ENCODE measurements at places on chromosomes 2 and 18.

DNA sequence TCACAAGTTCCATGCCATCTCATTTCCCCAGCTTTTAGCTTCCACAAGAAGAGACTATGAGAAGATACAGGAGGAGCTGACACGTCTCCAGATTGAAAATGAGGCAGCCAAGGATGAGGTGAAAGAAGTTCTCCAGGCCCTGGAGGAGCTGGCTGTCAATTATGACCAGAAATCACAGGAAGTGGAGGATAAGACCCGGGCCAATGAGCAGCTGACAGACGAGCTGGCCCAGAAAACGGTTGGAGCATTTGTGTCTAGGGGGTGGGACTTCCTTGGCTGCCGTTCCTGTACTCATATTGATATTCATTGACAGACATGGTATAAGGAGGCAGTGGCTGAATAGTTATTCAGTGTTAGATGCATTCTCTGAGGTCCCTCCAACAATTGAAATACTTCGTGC lies 57.2 kb upstream of the LYPD6B start:
- DNase-seq: no peak

DNA sequence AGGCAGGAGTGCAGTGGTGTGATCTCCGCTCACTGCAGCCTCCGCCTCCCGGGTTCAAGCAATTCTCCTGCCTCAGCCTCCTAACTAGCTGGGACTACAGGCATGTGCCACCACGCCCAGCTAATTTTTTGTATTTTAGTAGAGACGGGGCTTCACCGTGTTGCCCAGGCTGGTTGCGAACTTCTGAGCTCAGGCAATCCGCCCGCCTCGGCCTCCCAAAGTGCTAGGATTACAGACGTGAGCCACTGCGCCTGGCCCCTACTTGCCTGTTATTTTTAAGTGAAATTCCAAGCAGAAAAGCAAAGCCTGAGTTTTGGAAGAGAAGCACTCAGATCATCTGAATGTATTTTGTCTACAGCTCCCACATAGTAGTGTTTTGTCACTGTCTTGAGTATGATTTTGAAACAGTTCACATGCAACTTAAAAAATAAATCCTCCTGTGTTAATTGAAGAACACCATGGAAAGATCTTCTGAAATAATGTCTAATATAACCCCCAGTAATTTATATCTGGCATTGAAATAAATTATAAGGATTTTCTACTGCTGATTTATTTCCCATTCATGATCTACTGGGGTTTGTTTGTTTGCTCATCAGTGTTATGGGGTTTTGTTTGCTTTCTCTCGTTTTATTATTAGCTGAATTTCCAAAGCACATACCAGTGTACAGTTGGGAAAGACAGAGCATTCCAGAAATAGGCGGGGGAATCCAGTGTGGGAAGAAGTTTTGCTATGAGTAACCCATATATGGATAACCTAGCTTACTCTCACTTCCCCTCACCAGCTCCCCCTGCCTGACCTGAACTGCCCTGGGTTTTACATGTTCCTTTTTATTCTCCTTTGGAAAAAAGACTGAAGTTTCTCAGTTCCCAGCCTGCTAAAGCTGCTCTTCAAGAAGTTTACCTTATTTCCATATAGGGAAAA lies 80.1 kb upstream of the MAP3K20 start:
- no peak for DNase-seq

GRCh38 chr2:211458974-211459373 lies 902.6 kb downstream of the CPS1 start:
- DNase-seq: no peak

GRCh38 chr2:109591206-109591605 lies 22.6 kb downstream of the SEPTIN10 start:
- DNase-seq: no peak

- no peak for DNase-seq
These were observed 239.3 kb downstream of the TWIST2 start for GRCh38 chr2:239087046-239087710.

DNA sequence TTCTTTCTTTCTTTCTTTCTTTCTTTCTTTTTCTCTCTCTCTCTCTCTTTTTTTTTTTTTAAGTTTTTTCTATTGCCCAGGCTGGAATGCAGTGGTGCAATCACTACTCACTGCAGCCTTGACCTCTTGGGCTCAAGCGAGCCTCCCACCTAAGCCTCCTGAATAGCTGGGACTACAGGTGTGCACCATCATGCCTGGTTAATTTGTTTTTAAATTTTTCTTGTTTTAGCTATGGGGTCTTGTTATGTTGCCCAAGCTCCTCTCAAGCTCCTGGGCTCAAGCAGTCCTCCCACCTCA lies 19.4 kb upstream of the CCDC88A start:
- DNase-seq: no peak

GRCh38 chr2:144026753-144027152 lies 493.2 kb downstream of the ZEB2 start:
- no peak for DNase-seq

DNA sequence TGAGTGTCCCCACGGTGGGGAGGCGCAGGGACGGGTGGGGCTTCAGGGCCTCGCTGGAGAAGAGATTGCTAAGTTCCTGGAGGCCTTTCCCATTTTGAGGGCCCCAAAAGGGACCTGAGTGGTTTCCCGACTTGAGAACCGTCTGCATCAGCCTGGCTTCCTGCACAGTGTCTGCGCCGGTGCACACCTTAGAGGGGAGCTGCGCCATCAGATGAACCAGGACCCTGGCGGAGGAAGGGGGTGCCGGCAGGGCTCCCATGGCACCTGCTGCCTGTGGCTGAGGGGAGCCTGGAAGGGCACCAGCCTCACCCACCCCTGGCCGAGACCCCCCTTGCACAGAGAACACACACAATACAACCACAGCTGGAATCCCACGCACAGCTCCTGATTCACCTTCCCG lies 465.1 kb upstream of the MYT1L start:
- no peak for DNase-seq

DNA sequence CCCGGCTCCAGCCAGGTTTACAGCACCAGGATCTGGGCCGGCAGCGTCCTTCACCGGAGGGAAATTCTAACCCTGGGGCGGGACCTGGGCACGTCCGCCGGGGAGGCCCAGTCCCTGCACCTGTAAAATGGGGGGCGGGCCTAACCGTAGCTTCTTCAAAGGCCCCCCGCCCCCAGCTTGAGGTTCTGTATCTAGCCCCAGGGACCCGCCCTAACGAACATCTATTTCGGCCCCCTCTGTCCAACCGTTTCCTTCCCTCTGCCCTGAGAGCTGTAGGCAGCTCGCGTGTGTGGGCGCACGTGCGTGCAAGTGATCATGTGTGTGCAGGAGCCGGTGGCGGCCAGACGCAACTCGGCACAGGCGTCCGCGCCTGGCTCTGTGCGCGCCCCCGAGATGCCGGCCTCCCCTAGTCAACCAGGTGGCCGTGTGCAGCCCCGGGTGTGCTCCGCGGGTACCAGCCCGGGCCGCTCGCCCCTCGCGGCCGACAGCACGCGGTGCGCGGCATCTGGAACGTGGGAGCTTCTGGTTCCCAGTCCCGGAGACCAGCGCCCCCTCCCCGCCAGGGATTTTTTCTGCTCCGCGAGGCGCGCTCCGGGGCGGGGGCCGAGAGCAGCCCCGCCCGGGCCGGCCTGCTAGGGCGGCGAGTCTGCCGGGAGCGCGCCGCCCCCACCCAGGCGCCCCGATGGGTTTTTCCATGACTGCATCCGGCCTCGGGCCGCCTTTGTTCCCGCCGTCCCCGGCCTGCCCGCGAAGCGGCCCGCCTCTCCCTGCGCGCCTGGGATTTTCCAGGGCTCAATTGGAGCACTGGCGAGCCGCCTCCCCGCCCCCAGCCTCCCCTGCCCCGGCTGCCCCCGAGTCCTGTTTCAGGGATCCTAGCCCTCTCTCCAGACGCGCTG lies 21.2 kb downstream of the TEX44 start:
- DNase-seq: peak; percentile 69

DNA sequence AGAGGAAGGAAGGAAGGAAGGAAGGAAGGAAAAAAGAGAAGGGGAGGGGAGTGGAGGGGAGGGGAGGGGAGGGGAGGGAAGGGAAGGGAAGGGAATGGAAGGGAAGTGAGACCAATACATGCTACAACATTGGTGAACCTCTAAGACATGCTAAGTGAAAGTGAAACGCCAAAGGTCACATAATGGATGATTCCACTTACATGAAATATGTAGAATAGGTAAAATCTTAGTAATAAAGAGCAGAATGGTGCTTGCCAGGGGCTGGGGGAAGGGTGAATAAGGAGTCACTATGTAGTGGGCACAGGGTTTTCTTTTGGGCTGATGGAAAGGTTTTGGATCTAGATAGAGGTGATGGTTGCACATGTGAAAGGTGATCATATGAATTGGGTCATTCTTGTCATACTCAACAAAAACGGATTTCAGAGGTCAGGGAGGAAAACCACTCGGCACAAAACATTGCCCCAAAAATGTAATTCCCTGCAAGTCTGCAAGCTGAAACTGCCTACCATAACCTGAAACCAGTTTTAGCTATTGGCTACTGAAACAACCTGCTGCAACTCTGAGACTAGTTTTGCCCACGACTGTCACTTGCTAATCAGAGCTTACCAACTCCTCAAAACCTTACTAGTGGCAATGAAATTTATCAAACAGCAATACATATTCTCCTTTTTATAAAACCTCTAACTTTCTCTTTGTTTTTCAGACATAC lies 59.2 kb downstream of the CCDC141 start:
- no peak for DNase-seq

- DNase-seq: no peak
These were observed 191.4 kb upstream of the TMEM200C start for GRCh38 chr18:6086731-6087130.

DNA sequence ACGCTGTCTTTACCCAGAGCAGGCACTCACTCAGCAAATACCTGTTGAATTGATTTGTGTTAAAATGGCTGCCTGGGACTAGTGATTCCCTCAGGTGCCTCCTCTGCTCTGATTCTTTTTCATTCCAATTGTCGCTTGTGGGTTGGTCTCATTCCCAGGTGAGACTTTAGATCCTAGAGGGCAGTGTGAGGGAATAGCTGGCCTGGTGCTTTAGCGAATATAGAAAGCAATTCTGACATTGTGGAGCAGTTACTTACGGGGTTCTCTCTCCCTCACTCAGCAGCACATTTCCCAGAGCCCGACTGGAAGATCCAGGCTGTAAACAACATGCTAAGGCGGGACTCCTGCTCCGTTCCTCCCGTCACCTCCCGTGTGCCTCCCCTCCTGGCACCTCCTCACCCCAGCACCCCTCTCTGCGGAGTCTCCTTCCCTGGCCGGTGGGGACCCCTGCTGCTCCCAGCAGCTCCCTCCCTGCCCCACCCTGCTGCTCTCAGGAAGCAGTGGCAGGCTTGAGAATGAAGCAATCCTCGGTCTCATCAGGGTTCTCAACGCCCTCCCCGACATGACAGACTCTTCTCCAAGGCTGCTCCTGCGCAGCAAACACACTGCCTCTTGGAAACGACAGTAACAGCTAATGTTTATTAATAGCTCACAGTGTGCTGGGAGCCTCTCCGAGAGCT lies 26.9 kb downstream of the CELF4 start:
- no peak for DNase-seq

DNA sequence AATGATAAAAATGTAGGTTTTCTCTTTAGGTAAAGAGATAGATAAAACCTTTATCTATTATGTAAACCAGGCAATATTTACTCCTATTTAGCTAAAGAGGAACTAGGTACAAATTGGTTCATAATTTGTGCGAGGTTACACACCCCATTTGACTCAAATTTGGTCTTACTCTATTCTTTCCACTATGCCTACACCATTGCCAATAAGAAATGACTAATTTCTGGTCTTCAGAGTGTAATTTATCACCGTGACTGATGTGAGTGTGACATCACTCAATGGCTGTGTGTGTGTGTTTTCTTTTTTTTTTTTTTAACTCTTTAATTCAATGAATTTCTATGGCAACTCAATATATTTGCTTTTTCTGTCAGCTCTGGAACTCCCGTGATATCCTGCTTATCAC lies 955.8 kb downstream of the TDRD15 start:
- DNase-seq: no peak

- no peak for DNase-seq
These were observed 10.7 kb downstream of the C2orf74 start for GRCh38 chr2:61172671-61173070.

DNA sequence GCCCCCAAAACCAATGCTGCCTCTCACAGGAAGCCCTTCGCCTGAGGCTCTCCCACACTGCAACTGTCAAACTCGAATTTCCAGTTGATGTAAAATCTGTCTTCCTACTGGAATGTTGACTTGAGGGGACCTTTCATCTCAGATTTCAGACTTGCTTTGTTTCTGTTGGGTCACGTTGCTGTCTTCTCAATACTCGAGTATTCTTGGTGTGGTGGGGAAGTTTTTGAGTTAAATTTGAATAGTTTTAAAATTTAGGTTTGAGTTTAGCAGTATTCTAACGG lies 50.8 kb downstream of the AGAP1 start:
- DNase-seq: no peak

- DNase-seq: no peak
These were observed 146.5 kb upstream of the MMADHC start for GRCh38 chr2:149733936-149734685.

GRCh38 chr2:122249673-122250072 lies 494.2 kb downstream of the TSN start:
- no peak for DNase-seq

- DNase-seq: no peak
These were observed 26.7 kb downstream of the LPIN1 start for GRCh38 chr2:11773111-11773510.

DNA sequence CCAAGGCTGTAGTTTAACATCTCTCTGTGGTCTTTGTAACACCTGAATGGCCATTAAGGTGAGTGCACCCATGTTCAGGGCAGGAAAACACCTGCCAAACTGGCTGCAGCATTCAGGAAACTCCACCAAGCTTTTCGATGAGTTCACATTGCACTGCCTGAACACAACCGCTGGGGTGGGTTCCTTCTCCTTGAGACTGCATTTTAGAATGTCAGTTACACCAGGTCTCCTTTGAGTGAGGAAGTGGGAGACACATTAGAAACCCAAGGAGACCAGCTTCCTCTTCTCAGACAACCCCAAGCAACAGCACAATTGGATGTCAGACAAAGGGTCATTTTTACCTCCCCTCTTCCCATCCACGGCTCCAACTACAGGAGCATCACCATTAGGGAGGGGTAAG lies 35.2 kb downstream of the CYRIA start:
- no peak for DNase-seq

DNA sequence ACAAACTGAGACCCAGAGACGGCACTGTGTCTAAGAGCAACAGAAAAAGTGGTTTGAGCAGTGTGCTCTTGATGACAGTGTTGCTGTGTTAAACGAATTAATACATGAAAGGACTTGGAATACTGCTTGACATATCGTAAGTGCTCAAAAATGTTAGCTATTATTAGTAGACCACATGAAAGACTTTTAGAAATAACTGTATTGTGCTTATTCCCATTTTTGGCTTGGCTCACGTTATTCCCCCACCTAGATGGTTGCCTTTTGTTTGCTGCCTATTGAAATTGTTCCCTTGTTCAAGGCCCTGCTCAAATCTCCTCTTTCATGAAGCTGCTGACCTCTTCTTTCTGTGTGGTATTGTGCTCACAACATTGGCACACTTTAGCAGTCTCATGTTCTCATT lies 27.8 kb upstream of the C2orf74 start:
- DNase-seq: no peak

DNA sequence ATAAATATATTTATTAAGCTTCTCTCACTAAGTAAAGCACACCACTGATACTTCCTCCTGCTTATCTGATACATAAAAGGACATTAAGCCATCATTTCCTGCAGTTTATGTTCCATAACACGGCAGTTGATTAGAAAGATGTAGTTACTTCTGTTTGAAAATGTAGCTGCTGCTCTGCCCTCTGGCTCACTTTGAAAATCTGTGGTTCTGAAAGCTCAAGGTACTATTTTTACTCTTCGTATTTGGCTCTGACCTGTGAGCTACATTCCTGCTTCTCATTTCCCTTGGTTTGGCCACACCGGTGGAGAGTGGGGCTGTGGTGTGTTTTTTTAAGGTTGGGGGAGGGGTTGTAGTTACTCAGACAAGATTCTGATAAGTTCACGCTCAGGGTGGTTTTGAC lies 12.8 kb upstream of the TTN start:
- no peak for DNase-seq

- no peak for DNase-seq
These were observed 27.2 kb downstream of the PPP3R1 start for GRCh38 chr2:68225119-68225632.
